ENCODE measurements at places on chromosomes 11 and 22.

DNA sequence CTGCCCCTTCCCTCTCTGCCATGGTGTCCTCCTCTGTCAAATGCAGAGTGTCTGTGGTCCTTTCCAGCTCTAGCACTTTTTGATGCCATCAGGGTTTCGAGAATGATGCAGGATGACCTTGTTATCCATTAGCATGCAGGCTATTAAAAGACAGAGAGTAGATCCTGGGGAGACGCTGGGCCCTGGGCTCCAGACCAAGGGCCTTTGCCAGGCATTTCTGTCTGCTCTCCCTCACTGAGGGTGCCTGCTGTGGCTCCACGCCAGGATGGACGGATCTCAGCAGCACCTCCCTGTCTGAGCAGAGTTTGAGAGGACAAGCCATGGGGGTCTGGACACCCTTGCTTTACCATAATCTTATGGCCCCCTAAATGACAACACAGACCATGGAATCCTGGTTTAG, 110.8 kb upstream of the CD82 start:
- DNase-seq: no peak

DNA sequence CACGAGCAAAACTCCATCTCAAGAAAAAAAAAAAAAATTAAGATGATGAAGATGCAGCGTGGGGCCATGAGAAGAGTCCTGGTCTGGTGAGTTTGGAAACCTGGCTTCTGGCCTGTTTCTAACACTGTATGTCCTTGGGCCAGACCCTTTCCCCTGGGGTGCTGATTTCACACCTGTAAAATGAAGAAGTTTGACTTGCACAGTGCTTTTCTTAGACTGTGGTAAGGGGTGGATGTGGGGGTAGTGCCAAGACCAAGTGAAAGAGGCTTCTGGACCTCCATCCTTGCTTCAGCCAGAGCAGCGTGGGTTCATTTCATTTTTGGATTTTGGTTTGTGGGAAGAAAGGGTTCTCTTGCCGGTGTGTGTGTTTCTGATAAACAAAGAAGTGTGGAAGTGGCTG, 42.1 kb downstream of the PTPRJ start:
- no peak for DNase-seq

DNA sequence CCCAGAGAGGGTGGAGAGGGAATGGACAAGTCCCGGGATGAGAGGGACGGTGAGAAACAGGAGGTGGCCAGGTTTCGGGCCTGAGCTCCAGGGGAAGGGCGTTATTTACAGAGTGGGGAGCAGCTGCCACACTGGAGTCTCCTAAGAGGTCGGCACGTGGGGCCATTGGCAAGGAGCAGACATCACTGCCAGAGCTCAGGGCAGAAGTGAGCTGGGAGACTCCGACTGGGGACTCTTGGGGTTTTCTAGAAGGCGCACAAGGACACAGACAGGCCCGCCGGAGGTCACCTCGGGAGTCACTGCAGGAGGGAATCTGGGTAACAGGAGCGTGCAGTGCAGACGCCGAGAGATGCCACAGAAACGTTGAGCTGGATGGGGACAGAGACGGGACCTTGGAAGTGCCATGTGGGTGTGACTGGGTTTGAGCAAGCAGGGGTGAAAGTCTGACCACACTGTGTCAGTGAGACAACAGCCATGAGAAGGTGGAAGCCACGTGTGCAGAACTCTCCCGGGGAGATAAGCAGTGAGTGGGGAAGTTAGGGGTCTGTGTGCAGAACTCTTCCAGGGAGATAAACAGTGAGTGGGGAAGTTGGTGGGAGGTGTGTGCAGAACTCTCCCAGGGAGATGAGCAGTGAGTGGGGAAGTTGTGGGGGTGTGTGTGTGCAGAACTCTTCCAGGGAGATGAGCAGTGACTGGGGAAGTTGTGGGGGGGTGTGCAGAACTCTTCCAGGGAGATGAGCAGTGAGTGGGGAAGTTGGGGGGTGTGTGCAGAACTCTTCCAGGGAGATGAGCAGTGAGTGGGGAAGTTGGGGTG, 187.5 kb downstream of the SHANK2 start:
- DNase-seq: no peak

- no peak for DNase-seq
These were observed 56.8 kb upstream of the GRIA4 start for GRCh38 chr11:105553025-105553424.

- no peak for DNase-seq
These were observed 17.4 kb downstream of the LARGE2 start for GRCh38 chr11:45939836-45940235.

GRCh38 chr11:91394727-91395414, 829.7 kb upstream of the FAT3 start:
- no peak for DNase-seq
